ENCODE measurements at places on chromosomes 6 and 20.

- no peak for DNase-seq
Measured at GRCh38 chr6:24079076-24079475, 46.9 kb upstream of the NRSN1 start.

- DNase-seq: no peak
Measured at GRCh38 chr6:12585497-12585958, 131.0 kb upstream of the PHACTR1 start.

GRCh38 chr6:18439581-18439980 lies 52.4 kb downstream of the RNF144B start:
- DNase-seq: no peak

- no peak for DNase-seq
Measured at GRCh38 chr20:51680067-51680749, 88.0 kb downstream of the ATP9A start.

DNA sequence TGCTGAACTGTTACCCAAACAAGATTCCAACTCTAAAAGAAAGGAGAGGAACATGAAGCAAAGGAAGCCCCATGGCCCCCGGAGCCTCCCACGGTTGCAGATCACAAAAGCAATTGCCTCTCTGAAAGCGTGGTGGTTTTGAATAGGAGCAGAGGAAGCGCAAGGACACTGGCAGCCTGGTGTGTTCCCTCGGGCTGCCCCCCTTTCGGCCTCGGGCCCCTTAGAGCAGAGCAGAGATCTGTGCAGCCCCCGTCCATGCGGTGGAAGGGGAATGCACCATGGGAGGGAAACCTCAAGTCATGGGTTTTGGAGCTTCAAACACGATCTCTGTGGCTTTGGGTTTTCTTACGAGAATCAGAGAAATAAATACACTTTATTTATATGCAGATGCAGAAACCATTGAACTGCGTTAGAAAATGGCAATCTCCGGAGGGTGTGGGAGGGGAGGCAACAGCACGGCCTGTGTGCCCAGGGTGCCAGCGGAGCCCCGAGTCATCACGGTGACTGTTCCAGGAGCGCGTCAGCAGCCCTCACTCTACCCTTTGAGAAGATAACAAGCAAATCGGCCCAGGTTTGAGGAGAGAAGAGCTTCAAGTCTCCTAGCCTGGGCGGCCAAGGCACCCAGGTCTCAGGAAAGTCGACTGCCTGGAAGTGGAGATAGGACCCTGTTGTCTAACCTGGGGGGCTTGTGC lies 20.5 kb downstream of the FOXF2 start:
- no peak for DNase-seq

DNA sequence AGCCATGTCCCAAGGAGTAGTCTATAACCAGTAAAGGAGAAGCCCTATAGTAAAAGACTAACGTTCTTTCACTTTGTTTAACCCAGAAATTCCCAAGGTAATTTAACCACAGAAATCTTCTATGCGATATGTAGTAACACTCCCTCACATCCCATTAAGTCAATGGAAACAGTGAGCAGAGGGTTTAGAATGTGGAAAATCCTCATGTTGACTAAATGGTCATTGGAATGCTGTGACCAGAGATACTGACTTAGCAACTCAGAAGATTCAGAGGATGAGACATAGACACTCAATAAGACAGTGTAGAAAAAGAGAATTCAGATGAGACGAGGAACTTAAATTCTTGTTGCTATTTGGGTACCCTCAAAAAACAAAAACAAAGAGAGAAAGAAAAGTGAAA lies 562.2 kb upstream of the NOX3 start:
- DNase-seq: no peak

- no peak for DNase-seq
Measured at GRCh38 chr6:71345476-71346333, 57.1 kb downstream of the OGFRL1 start.

- DNase-seq: no peak
Measured at GRCh38 chr6:169266746-169267591, 13.3 kb upstream of the THBS2 start.

DNA sequence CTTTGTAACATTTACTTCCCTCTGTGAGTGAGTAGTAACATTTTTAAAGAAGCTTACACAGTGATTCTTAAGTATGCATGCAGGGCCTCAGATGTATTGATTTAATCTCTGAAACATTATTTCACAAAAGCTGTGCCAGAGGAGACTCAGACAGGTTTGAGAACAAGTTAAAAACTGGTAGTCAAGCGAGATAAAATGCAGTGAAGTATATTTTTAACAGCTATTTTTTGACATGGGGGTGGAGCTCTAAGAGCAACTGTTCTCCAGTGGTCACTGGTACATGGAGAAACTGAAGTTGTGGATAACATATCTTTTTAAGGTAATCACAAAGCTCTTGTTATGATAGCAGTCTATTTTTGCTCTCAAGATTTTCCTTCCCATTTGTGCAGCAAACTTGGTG lies 20.4 kb downstream of the DSTN start:
- DNase-seq: no peak

- no peak for DNase-seq
Measured at GRCh38 chr6:146265056-146265455, 236.2 kb downstream of the GRM1 start.

DNA sequence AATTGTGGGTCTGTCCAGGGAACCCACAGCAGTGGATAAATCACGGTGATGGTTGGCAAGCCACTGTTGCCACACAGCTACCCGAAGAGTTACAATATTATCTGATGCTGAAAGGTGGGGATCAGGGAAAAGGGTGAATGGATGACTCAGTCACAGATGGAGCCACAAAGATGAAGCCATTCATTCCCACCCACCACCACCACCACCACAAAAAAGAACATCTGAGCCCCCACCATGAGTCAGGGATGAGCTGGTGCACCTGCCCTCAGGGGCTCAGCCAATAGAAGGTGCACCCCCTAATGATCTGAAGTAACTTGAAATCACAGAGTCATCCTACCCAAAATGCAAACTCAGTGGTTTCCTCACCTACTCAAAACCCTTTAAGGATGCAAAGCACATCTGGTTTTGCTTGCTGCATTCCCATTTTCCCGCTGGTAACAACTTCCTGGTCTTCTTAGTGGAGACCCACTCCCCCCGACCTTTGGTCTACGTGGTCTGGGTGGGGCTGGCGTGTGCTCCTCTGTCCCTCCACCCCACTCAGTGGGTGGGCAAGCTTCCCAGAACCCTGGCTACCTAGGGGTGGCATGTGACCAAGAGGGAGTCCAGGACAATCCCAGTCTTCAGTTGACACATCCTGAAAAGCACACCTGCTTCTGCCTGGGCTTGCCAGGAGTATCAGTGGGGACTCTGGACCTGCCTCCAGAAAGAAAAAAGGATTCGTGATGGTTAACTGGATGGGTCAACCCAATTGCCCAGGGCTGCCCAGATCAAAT lies 125.5 kb downstream of the ANKRD60 start:
- no peak for DNase-seq

GRCh38 chr6:25889877-25890853 lies 16.1 kb upstream of the SLC17A3 start:
- DNase-seq: no peak

DNA sequence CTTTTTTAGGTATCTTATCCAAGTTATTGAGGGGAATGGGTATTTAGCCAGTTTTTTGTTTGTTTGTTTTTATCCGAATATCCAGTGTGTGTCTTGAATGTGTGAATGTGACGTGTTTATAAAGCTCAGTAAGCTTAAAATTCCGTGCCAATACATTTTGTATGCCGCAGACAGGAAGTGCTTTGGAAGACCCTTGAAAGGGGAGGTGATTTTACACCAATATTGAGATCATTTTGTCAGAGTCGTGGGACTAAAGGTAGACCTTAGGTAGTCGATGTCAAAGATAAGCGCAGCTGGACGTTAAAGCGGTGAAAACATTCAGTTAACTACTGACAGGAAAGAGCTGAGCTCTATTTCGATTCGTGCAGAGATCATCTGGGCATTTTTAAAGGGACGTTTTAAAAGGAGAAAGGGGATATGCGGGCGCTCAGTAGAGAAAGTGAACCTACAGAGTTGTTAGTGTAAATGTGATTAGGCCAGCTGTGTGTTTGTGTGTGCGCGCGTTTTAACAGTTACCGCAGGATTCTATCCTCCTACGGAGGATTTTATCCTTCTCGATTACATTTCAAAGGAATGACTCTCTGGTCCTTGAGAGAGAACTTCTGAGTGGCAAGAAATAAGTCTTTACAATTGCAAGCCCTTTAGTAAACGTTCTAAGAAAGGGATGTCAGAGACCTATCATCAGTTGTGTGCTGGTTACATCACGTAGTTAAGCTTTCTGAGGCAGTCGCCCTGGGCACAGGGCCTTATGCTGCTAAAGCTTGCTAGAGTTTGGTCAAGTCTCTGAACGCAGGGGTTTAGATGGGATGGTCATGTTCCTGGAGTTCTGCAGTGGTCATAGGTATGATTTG lies 625 bp upstream of the ECHDC1 start:
- no peak for DNase-seq

DNA sequence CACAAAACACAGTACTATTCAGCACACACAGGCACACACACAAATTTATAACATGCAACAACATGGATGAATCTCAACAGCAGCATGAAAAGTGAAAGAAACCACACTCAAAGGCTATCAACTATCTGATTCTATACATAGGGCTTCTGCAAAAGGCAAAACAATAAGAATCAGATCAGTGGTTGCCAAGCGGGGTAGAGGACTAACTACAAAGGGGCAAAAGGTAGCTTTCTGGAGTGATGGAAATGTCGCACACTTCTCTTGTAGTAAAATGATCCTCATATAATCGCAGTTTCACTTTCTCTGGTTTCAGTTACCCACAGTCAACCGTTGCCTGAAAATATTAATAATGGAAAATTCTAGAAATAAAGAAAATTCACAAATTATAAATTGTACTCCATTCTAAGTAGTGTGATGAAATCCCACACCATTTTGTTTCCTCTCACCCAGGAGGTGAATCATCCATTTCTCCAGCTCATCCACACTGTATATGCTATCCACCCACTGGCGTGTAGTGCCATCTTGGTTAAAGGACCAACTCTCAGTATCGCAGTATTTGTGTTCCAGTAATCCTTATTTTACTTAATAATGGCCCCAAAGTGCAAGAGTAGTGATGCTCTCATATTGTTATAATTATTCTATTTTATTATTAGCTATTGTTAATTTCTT lies 12.8 kb upstream of the PLN start:
- DNase-seq: no peak

DNA sequence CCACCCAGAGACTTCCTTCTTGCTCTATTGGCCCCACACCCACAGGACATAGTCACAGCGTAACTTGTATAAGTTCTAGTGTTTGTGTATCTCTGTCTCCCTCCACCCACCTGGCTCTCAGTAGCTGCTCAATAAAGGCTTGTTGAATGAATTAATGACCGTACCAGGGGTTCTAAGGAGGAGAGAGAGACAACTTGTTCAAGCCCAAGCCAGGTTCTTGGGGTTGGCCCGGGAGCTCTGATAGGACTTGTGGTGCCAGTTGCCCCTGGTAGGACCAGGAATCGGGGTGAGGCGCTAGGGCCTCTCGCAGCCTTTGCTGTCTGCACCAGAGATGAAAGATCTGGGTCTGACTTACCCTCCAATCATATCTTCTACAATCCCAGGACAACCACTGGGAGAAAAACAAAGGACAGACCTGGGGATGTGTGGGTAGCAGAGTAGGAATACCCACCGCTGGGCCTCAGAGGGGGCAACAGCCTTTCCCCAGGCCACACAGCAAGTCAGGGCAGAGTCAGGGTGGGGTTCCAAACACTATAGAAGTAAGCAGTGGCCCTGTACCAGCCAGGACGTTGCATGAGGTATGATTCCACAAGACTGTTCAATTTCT lies 5.3 kb upstream of the TGM2 start:
- no peak for DNase-seq

DNA sequence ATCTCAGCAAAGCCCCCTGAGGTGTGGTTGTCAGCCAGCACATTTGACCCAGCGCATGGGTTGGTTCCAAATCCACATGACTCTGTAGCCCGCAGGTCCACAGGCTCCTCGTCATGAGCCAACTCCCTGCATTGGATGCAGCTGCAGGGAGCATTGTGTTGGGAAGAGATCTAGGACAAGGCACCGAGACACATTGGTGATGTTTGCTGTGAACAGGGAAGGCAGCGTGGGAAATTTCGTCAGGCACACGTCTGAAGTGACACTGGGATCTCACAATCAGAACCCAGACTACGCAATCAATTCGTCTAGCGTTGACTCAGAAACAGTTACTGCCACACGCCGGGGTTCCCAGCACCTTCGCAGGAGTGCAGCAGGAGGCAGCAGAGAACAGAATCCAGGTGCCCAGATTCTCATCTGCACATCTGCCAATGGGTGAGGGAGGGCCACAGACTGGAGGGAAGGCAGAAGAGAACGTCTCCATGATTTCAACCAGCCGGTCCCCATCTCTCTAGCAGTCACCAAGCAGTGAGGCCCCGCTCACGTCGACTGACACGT lies 177.0 kb downstream of the TTLL2 start:
- no peak for DNase-seq

GRCh38 chr6:126091466-126091865 lies 105.1 kb downstream of the TRMT11 start:
- DNase-seq: no peak

DNA sequence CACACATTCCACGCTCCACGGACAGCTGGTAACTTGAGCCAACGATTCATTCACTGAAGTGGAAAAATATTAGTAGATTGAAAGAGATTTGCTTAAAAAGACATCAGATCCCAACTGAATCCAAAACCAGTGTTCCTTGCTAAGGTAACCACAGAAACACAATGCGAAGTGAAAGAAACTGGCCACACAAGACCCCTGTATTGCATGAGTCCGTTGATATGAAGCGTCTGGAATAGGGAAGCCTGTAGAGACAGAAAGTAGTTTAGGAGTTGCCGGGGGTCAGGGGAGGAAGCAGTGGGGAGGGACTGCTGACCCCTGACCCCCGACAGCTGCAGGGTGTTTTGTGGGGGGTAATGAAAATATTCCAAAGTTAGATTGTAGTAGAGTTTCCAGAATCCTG lies 10.0 kb downstream of the PCK1 start:
- DNase-seq: no peak

GRCh38 chr20:22962567-22963439 lies 72.3 kb upstream of the SSTR4 start:
- DNase-seq: no peak

GRCh38 chr20:4063631-4064030 lies 48.3 kb upstream of the RNF24 start:
- no peak for DNase-seq

DNA sequence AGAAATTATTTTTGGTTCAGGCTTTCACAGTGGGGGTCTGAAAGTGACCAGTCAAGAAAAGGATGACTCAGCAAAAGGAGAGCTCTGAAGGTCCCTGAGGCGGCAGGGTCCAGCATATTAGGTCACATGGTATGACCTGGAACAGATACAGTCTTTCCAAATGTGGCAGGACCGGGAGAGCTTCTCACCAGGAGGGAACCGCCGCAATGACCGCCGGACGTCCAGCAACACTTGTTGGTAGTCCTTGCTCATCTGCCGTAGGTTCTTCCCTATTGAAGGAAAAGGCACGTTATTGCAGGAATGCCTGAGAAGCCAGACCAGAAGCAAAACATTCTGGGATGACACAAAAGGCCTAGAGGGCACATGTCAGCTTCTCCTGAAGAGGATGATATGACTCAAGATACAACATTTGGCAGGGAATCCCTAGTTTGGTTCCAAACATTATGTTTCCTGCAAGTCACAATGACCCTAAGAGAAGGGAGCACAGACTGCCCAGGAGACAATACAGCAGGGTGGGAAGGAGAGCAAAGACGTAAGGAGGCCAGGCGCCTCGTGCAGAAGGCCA lies 17.4 kb downstream of the TBC1D20 start:
- no peak for DNase-seq

- DNase-seq: no peak
Measured at GRCh38 chr6:130771741-130772140, 55.5 kb upstream of the SMLR1 start.

GRCh38 chr6:106045077-106045476 lies 41.1 kb upstream of the PRDM1 start:
- no peak for DNase-seq

Data from activated T-cell treated with anti-CD3 and anti-CD28 coated beads for 1 hour (primary cell).